ENCODE measurements at places on chromosomes 11 and 22. TPM values are rescaled to one million over a fixed set of nuclear protein-coding genes. Genes with fewer than 3 reads are reported as not detected.
A peak's percentile ranks its signal among the peaks of the same experiment; 100 is the strongest.

GRCh38 chr11:26297189-26297975 lies 34.5 kb upstream of the ANO3 start:
- H3K36me3 ChIP-seq = no peaks in the 10 kb centered on the region
- no peak for DNase-seq
- H3K4me1 ChIP-seq = peaks cover 3% of the 10 kb centered on the region

GRCh38 chr11:114820621-114821020 lies 142.3 kb downstream of the NXPE2 start:
- H3K4me1 ChIP-seq = no peaks in the 10 kb centered on the region
- H3K4me3 ChIP-seq = no peak overlapping the region
- H3K27ac ChIP-seq = no peak overlapping the region
- DNase-seq = no peak
- no peaks in the 10 kb centered on the region for H3K36me3 ChIP-seq

DNA sequence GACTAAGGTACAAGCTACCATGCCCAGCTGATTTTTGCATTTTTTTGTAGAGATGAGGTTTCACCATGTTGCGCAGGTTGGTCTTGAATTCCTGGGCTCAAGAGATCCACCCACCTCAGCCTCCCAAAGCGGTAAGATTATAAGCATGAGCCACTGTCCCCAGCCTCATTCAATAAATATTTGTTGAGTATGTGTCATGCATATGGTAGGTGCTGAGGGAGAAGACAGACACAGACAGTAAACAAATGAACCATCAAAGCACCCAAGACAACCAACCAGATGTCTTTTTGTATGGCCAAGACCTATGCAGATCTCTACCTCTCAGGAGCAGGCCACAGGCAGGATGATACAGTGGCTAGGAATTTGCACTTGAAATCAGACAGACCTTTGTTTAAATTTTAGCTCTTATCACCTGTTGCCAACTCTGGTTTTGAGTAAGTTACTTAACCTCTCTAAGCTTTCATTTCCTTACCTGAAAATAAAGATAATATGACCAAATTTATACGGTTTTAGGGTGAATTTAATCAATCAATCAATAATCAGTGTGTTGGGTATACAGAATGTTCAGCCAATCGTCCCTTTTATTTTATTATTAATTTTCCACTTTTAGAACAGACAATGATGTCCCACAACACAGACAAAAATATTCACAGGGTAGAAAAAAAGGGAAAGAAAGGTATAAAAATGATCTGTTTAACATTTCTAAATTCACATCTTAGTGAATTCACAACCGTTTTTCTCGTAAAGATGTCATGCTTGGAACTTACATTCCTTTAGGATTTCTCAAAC lies 128.2 kb downstream of the SGSM3 start:
- no peak overlapping the region for H3K4me3 ChIP-seq
- no peak for DNase-seq
- H3K36me3 ChIP-seq = peaks cover 12% of the 10 kb centered on the region
- peaks cover 26% of the 10 kb centered on the region for H3K4me1 ChIP-seq
- no peaks in the 10 kb centered on the region for H3K27me3 ChIP-seq
- peak overlapping the region; percentile 92 for H3K27ac ChIP-seq

- H3K36me3 ChIP-seq = no peaks in the 10 kb centered on the region
- peaks cover 3% of the 10 kb centered on the region for H3K4me1 ChIP-seq
- H3K4me3 ChIP-seq = no peak overlapping the region
- no peak for DNase-seq
- no peaks in the 10 kb centered on the region for H3K27me3 ChIP-seq
Observed at GRCh38 chr11:37072538-37073055, 474.6 kb upstream of the RAG2 start.

- H3K27ac ChIP-seq = no peak overlapping the region
- peaks cover 9% of the 10 kb centered on the region for H3K36me3 ChIP-seq
- H3K27me3 ChIP-seq = no peaks in the 10 kb centered on the region
- H3K4me1 ChIP-seq = peaks cover 2% of the 10 kb centered on the region
- DNase-seq = no peak
Observed at GRCh38 chr11:130323452-130324450, 9.0 kb upstream of the ZBTB44 start.

GRCh38 chr11:12942157-12942556 lies 67.0 kb upstream of the RASSF10 start:
- H3K36me3 ChIP-seq = peaks cover 49% of the 10 kb centered on the region
- no peaks in the 10 kb centered on the region for H3K27me3 ChIP-seq
- no peak overlapping the region for H3K4me3 ChIP-seq
- DNase-seq = no peak
- no peak overlapping the region for H3K27ac ChIP-seq

- no peaks in the 10 kb centered on the region for H3K36me3 ChIP-seq
- H3K4me1 ChIP-seq = peaks cover 28% of the 10 kb centered on the region
- H3K27me3 ChIP-seq = no peaks in the 10 kb centered on the region
- H3K4me3 ChIP-seq = no peak overlapping the region
Observed at GRCh38 chr11:125270711-125271110, 106.2 kb downstream of the PKNOX2 start.

The P2RY6 gene
- 0.51 TPM for total RNA-seq

The TPBGL gene
- total RNA-seq = 0.11 TPM

GRCh38 chr22:23565305-23565914 lies 14.7 kb downstream of the IGLL1 start:
- H3K4me3 ChIP-seq = peak overlapping the region; percentile 82
- H3K36me3 ChIP-seq = peaks cover 2% of the 10 kb centered on the region
- no peak for DNase-seq
- H3K27ac ChIP-seq = peak overlapping the region; percentile 94

GRCh38 chr11:14588681-14589080 lies 54.9 kb upstream of the PDE3B start:
- no peaks in the 10 kb centered on the region for H3K27me3 ChIP-seq
- H3K27ac ChIP-seq = peak overlapping the region; percentile 35
- H3K4me3 ChIP-seq = no peak overlapping the region
- peaks cover 18% of the 10 kb centered on the region for H3K36me3 ChIP-seq
- H3K4me1 ChIP-seq = peaks cover 27% of the 10 kb centered on the region
- no peak for DNase-seq

- peaks cover 5% of the 10 kb centered on the region for H3K4me1 ChIP-seq
- no peak overlapping the region for H3K27ac ChIP-seq
- no peaks in the 10 kb centered on the region for H3K36me3 ChIP-seq
- H3K4me3 ChIP-seq = no peak overlapping the region
Observed at GRCh38 chr11:8213376-8213775, 44.6 kb upstream of the RIC3 start.

GRCh38 chr11:31827455-31828206 lies 16.5 kb upstream of the PAX6 start:
- peaks cover 81% of the 10 kb centered on the region for H3K27me3 ChIP-seq
- H3K36me3 ChIP-seq = no peaks in the 10 kb centered on the region
- DNase-seq = no peak
- H3K4me1 ChIP-seq = peaks cover 5% of the 10 kb centered on the region

DNA sequence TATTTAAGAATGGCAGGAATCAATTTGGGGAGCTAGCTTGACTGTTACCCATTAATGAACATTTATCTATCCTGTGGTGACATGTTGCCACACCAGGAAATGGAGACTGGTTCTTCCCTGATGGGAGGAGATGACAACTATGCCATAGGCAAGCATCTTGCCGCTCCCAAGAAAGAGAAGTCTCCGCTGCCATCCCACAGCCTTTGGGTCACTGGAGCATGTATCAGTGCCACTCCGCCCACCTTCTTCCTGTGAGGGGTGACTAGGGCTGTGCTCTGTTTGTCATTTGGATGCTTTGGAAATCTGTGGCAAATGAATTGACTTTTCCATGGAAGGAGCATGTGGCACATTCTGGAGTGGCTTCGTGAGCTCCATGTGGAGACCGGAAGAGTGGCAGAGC lies 6.5 kb downstream of the STIP1 start:
- no peak overlapping the region for H3K4me3 ChIP-seq
- DNase-seq = no peak
- H3K27me3 ChIP-seq = no peaks in the 10 kb centered on the region
- H3K27ac ChIP-seq = no peak overlapping the region
- H3K36me3 ChIP-seq = peaks cover 26% of the 10 kb centered on the region

The HIPK3 gene
- total RNA-seq = 76.4 TPM

DNA sequence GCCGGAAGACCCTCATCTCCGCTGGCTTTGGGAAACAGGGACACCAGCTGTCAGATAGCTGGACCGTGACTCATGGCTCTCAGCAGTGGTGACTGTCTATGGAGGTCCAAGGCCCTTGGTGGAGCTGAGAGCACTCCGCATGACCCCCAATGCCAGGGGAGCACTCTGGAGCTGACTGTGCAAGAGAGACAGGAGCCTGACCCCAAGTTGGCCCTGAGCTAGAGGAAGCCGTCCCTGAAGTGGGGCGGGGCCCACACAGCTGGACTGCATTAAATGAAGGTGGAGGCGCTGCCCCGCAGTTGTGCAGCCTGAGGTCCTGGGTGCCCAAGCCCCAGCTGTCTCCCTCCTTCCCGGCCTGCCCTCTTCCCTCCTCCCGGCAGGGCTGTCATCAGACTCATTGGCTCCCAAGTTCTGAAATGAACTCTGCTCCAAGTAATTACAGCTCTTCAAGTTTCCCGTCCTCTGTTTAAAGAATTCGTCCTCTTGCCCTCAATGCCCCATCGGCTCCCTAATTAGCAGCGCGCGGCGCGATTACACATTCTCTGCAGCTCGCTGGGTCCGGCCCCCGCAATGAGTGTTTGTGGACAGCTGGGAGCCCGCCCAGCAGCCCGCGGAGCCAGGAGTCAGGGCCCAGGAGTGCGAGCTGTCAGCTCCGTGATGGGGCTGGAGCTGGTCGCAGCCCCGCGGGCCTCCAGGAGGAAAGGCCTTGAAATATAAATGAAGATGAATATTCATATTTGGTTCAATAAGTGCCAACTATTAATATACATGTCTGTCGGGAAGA lies 93.2 kb upstream of the LMO1 start:
- H3K4me1 ChIP-seq = peaks cover 28% of the 10 kb centered on the region
- no peak overlapping the region for H3K4me3 ChIP-seq
- DNase-seq = no peak
- no peaks in the 10 kb centered on the region for H3K36me3 ChIP-seq

DNA sequence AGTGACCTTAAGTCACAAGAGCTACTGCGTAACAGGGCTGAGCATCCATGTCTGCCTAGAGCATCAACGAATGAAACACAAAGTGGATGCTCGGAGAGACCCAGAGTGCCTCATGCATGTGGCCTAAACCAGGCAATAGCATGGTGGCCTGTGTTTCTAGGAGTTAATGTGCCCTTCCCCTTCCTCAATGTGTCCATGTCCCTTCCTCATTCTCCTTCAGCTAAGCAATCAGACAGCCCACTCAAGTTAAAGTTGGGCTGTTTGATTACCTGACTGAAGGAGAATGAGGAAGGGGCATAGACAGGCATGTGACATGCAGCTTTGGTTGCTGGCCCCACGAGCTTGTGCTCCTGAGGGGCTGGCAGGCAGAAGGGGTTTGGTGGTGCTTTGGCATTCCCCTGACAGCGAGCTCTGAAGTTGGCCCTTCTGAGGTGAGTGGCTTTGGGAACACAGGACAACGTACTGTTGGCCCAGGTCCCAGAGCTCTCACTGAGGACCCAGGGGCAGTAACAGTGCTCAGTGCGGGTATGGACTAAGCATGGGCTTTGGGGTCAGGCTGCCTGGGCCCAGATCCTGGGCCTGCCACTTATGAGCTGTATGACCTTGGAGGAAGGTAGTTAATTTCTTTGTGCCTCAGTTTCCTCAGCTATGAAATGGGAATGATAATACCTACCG lies 46.7 kb downstream of the IRAG1 start:
- no peak overlapping the region for H3K4me3 ChIP-seq
- H3K4me1 ChIP-seq = peaks cover 16% of the 10 kb centered on the region
- H3K36me3 ChIP-seq = no peaks in the 10 kb centered on the region
- no peaks in the 10 kb centered on the region for H3K27me3 ChIP-seq

DNA sequence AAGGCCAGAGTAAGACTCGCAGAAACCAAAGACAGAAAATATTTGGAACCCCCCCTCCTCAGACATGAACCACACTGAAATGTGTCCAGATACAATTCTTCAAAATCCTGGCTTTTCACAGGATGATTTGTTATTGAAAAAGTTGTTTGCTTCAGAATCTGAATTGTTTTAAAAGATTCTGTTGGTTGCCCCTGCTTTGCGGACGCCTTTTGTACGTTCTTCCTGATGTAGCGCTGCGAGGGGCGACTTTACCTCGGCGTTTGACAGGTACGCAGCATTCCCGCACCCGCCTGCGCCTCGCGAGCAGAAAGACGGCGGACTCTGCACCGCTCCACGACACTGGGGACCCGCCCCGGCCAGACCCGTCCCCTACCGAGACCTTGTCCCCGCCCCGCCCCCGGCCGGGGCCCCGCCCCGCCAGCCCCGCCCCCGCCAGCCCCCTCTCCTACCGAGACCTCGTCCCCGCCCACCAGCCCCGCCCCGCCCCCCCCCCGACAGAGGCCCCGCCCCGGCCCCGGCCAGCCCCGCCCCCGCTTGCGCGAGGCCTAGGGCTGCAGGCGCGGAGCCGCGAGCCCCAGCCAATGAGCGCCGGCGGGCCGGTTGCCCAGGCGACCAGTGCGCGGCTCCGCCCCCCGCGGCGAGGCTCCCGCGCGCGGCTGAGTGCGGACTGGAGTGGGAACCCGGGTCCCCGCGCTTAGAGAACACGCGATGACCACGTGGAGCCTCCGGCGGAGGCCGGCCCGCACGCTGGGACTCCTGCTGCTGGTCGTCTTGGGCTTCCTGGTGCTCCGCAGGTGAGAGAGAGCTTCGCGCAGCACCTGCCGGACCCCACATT lies at the start of gene GLB1L2:
Gene GLB1L2, plus strand, starts transcription at position 635 of the 835 bp plus-strand sequence. Its CDS starts 74 bp downstream, at position 709.
- H3K27ac ChIP-seq = no peak within 1 kb of the TSS
- peaks cover 72% of the 10 kb centered on the region for H3K27me3 ChIP-seq
- DNase-seq = peak; percentile 81
- peaks cover 14% of the 10 kb centered on the region for H3K4me1 ChIP-seq
- H3K36me3 ChIP-seq = no peaks in the 10 kb centered on the region

- DNase-seq = no peak
- no peaks in the 10 kb centered on the region for H3K36me3 ChIP-seq
- H3K27ac ChIP-seq = no peak overlapping the region
- H3K4me3 ChIP-seq = no peak overlapping the region
Observed at GRCh38 chr11:11538277-11538960, 83.4 kb downstream of the GALNT18 start.

- H3K27ac ChIP-seq = peak overlapping the region; percentile 89
- no peaks in the 10 kb centered on the region for H3K36me3 ChIP-seq
- H3K4me1 ChIP-seq = peaks cover 53% of the 10 kb centered on the region
- no peak overlapping the region for H3K4me3 ChIP-seq
- DNase-seq = no peak
Observed at GRCh38 chr11:95512177-95512576, 277.4 kb downstream of the FAM76B start.

The ZDHHC8 gene
- 82.4 TPM for total RNA-seq

DNA sequence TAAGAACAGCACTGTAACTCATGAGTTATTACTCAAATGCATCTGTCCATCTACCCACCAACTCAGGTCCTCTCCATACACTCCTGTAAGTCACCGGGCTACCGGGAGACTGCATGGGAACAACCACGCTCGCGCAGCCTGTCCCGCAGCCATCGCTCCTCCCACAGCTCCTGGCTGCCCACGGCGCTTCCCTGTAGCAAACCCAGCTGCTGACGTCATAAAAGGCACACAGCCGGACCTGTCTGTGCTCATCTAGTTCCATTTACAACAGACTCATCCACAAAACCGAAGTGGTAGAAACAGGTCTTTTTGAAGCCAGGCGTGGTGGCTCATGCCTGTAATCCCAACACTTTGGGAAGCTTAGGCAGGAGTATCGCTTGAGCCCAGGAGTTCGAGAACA lies 23.4 kb upstream of the PACSIN2 start:
- no peaks in the 10 kb centered on the region for H3K27me3 ChIP-seq
- H3K4me1 ChIP-seq = peaks cover 10% of the 10 kb centered on the region
- no peak overlapping the region for H3K27ac ChIP-seq
- no peak for DNase-seq
- no peak overlapping the region for H3K4me3 ChIP-seq

- H3K27ac ChIP-seq = no peak overlapping the region
- H3K36me3 ChIP-seq = no peaks in the 10 kb centered on the region
- H3K4me1 ChIP-seq = no peaks in the 10 kb centered on the region
- no peak overlapping the region for H3K4me3 ChIP-seq
- no peak for DNase-seq
Observed at GRCh38 chr22:22712092-22712658, 67.8 kb downstream of the GGTLC2 start.

The MRPL23 gene
- 40.3 TPM for total RNA-seq

Data from mesothelial cell of epicardium (in vitro differentiated cells).